Glutamatergic neuron (in vitro differentiated cells): ENCODE measurements at places on chromosomes 11 and 22. TPM values are rescaled to one million over a fixed set of nuclear protein-coding genes. Genes with fewer than 3 reads are reported as not detected.

- H3K36me3 ChIP-seq = peaks cover 4% of the 10 kb centered on the region
- H3K27ac ChIP-seq = no peak overlapping the region
- H3K4me1 ChIP-seq = no peaks in the 10 kb centered on the region
- no peak overlapping the region for H3K4me3 ChIP-seq
- H3K27me3 ChIP-seq = peaks cover 3% of the 10 kb centered on the region
These were observed 13.6 kb downstream of the EFCAB6 start for GRCh38 chr22:43798492-43798891.

DNA sequence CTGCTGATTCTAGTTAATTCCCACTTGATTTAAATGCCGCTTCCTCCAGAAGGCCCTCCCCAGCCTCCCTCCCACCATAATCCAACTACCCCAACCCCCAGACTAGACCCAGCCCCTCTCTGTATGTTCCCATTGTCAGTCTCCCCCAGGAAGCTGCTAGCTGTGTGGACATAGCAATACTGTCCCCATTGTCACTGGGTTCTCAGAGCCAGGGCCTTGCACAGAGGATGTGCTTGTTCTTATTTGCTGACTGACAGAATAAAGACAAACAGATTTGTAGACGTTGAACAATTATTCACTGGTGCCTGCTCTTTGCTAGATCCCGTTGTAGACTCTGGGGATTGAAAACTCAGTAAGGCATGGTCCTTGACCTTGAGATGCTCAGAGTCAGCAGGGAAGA, 45.7 kb upstream of the NAV2 start:
- H3K4me3 ChIP-seq = no peak overlapping the region
- H3K27ac ChIP-seq = no peak overlapping the region
- no peak for DNase-seq
- H3K27me3 ChIP-seq = peaks cover 11% of the 10 kb centered on the region

DNA sequence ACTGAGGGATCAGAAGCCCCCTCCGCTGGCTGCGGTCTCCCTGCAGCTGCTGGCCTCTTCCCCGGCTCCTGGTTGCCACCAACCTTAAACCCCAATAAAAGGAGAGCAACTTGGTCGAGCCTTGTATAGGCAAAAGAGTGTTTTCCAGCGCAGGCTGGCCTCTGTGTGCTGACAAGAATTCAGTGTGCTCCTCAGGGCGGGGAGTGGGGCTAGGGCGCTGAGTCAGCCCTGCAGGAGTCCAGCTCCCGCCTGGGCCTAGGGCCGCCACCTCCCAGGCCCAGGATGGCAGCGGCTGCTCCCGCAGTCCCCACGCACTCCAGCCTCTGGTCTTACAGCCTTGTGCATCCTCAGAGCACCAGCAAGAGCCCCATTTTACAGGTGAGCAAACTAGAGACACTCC, at the start of gene SHISAL1:
Gene SHISAL1, minus strand, starts transcription at position 186 of the 400 bp plus-strand sequence. CDS start 12,006 bp downstream, outside the sequence.
- no peak for DNase-seq
- peaks cover 3% of the 10 kb centered on the region for H3K4me1 ChIP-seq
- H3K36me3 ChIP-seq = no peaks in the 10 kb centered on the region
- H3K27me3 ChIP-seq = peaks cover 3% of the 10 kb centered on the region
- no peak within 1 kb of the TSS for H3K4me3 ChIP-seq

DNA sequence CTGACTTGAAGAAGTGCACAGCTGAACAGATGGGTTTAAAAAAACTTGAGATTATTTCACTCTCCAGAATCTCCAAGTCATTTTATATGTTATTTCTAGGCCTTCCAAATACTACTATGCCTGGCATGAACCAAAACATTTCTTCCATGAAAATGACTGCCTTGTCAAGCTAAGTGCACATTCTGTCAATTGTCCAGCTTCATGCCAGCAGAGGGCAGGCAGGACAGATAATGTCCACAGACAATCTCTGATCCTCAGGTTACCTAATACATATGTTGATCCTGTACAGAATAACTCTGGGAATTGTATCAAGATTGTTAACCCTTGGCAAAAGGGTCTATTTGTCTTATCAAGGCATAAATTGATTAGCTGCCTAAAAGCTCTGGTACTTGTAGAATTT, 229.5 kb downstream of the AASDHPPT start:
- H3K4me3 ChIP-seq = no peak overlapping the region
- peaks cover 3% of the 10 kb centered on the region for H3K4me1 ChIP-seq
- H3K27ac ChIP-seq = no peak overlapping the region
- H3K27me3 ChIP-seq = no peaks in the 10 kb centered on the region
- no peak for DNase-seq

DNA sequence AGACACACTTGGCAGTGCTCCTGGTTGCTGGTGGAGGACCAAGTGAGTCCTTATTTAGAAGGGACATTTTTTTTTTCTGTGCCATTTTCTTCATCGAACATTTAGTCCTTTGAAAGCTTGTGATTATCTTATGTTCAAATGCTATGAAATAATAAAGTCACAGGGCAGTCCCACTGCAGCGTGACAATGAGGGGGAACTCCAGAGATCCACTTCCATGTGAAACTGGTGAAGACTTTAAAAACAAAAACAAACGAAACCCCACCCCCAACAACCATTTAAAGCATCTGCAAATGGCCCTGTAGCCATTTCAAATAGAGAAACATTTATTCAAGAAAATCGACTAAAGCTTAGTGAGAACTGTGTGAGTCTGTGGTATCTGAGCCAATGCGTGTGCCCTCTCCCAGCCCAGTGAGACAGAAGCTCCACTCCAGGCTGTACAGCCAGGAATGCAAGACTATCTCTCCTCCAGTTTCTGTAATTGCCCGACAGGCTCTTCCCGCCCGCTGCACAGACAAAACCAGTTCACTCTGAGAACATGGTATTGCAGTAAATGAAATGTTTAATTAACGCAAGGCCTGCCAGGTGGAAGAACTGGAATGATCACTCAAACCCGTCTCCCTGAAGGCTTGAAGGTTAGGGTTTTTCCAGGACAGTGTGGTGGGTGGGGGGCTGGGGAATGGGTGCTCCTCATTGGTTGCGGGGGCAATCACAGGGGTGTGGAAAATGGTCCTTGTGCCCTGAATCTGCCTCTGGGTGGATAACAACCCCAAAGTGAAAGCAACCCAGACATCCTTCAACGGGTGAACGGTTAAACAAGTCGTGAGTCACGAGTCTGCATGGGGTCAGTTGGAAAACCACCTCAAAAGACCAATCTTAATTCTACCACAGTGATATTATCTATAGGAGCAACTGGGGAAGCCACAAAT, 8.4 kb downstream of the KRTAP5-6 start:
- H3K27ac ChIP-seq = no peak overlapping the region
- H3K4me1 ChIP-seq = peaks cover 2% of the 10 kb centered on the region
- H3K27me3 ChIP-seq = no peaks in the 10 kb centered on the region
- peaks cover 5% of the 10 kb centered on the region for H3K36me3 ChIP-seq

- H3K4me3 ChIP-seq = no peak overlapping the region
- H3K27me3 ChIP-seq = peaks cover 11% of the 10 kb centered on the region
- H3K36me3 ChIP-seq = no peaks in the 10 kb centered on the region
- H3K4me1 ChIP-seq = no peaks in the 10 kb centered on the region
- no peak for DNase-seq
These were observed 882.7 kb downstream of the BRD1 start for GRCh38 chr22:48944751-48945620.

GRCh38 chr22:34776817-34777216, 289.1 kb upstream of the ISX start:
- H3K27me3 ChIP-seq = no peaks in the 10 kb centered on the region
- DNase-seq = no peak
- no peaks in the 10 kb centered on the region for H3K4me1 ChIP-seq
- H3K27ac ChIP-seq = no peak overlapping the region

DNA sequence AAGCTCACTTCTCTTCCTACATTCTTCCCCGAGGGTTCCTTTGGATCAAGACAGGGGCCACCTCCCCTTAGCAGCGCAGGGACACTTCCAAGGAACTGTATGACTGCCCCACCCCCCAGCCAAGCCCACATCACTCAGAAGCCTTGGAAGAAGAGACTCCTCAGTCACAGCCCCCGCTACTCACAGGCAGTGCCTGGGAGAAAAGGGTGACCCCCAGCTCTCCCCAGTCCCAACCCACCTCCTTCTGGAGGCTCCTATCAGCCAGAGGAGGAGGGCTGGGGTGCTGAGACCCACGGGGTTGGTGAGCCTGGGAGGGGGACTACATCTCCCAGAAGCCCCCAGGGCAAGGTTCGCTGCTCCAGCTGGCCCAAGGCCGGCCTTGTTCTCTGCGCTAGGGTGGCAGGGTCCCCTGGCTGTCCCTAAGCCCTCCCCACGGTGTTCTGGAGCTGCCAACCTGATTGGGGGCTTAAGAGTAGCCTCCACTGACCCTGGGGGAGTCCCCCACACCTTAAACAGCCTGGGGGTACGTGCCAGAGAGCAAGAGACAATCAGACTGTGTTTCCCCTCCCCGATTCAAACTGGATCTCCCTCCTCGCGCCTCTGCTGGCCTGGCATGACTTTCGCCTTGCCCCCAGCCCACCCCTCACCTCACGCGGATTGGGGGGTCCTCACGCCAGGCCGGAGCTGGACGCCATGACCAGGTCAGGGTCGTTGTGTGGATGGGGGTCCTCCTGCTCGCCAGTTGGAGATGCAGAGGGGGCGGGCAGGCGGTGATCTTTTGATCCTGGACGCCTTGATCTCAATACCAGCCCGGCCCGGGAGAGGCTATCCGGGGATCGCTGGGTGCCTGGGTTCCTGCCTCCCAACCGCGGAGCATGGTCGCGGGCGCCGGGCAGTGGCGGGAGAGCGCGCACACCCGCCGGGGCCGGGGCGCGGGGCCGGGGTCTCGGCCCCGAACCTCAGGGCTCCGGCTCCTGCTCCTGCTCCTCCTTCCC, 838 bp downstream of the BCL9L start:
- H3K36me3 ChIP-seq = no peaks in the 10 kb centered on the region
- peak overlapping the region; percentile 87 for H3K4me3 ChIP-seq
- H3K4me1 ChIP-seq = peaks cover 34% of the 10 kb centered on the region

The SERPIND1 gene
- not detected for total RNA-seq
